ENCODE measurements at places on chromosomes 6 and 20.

- DNase-seq: no peak
Measured at GRCh38 chr6:47133230-47134000, 91.3 kb upstream of the ADGRF1 start.

GRCh38 chr6:32298632-32299336 is 72.9 kb downstream of the TSBP1 start:
- no peak for DNase-seq

DNA sequence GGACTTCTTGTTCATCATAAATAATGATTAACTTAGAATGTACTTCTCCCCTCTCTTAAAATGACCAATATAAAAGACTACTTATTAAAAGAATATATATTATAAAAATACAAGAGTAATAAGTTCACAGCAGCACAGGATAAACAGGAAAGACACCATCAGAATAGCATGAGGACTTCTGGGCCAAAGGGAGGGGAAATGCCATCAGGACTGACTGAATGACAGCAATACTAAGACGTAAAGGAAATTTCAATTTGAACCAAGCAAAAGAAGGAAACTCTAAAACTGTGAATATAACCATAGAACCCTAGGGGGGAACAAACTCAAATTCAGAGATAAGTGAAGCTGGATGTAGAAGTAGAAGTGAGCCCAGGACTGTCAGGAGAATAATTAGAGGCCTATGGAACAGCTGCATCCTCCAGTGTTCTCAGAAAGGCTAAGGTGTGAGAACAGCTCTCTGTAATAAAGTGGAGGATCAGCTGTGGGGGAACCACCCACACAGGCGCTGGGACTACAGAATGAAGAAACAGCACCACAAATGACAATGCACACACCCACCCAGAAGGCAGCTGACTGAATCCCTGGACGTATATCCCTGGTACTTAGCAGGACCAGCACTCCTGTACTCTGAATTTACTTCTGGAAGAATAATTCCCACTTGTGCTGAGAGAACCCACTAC is 37.8 kb downstream of the ZHX3 start:
- no peak for DNase-seq

DNA sequence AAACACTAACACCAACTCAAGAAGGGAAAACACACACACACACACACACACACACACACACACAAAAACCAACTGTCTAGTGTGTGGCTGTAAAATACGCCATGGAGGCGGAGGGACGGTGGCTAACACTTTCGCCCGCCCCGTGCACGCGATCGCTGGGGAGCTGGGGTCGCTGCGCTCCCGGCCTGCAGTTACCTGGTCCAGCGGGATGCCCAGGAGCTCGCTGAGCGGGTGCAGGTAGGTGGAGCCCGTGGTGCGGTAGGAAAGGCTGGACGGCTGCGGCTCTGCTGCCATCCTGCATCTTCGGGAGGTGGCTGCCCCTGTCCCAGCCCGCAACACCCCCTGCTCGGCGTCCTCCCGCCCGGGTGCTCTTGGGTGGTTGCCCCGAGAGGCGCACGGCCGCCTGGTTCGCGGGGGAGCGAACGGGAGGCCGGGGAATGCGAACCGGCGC is 303 bp downstream of the MBOAT1 start:
- DNase-seq: no peak

GRCh38 chr6:357791-358341 is 33.7 kb upstream of the IRF4 start:
- DNase-seq: no peak

GRCh38 chr6:36774331-36774730 is 64.9 kb downstream of the CPNE5 start:
- no peak for DNase-seq

Measured in stimulated activated CD4-positive, alpha-beta T cell treated with anti-CD3 and anti-CD28 coated beads, TNF-alpha, amount 100 ng/mL, for 1 hour (primary cell).